ENCODE measurements at places on chromosomes 3 and 15.
A peak's percentile ranks its signal among the peaks of the same experiment; 100 is the strongest.

GRCh38 chr3:135908225-135908624 lies 57.3 kb upstream of the PPP2R3A start:
- no peak for DNase-seq

DNA sequence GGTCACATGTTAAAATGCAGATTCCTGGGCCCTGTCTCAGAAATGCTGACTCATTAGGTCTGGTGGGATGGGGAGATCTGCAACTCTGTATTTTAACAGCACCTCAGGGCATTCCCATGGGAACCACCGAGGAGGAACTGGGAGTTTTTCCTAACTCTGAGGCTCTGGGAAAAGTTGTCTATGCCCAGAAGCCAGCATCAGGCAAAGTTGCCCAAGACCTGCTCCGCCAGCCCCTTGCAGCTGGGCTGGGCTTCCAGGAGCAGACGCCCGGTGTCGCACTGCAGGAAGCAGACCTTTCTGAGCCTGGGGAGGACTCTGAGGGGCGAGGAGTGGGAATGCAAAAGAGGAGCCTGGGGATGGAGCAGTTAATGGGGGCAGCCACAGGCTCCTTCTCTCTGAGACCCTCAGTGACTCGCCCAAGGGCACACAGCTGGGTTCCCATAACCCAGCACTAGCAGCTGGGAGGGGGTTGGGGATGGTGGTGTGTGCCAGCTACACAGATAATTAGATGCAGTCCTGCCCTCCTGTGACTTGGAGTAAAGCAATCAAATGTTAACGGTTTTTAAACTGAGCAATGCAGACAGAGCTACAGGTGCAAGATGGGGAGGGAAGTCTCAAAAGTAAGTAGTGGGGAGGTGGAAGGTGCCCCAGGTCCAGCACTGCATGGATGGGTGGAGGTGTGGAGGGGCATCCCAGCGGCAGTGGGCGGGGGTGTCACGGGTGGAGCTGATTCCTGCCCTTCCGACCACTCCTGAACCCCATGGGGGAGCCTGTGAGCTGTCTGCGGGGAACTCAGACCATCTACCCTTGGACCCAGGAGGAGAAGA lies 100.4 kb downstream of the LSM3 start:
- no peak for DNase-seq

- no peak for DNase-seq
Measured at GRCh38 chr3:48135552-48136495, 52.4 kb downstream of the CDC25A start.

DNA sequence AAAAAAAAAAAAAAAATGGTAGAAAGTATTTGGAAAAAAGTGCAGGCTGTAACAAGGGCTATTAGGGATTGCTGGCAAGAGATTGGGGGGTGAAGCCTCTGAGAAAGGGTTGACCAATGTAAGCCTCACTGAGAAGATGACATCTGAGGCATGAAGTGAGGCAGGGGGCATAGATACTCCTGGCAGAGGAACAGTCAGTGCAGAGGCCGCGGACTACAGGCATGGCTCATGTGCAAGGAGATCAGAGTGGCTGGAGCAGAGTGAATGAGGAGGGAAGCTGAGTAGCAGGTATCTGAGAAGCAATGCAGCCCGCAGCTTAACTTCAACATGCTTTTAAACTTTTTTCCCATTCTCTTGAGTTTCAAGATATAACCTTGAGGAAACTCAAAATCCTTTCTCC lies 5.4 kb downstream of the FBXL22 start:
- DNase-seq = no peak

DNA sequence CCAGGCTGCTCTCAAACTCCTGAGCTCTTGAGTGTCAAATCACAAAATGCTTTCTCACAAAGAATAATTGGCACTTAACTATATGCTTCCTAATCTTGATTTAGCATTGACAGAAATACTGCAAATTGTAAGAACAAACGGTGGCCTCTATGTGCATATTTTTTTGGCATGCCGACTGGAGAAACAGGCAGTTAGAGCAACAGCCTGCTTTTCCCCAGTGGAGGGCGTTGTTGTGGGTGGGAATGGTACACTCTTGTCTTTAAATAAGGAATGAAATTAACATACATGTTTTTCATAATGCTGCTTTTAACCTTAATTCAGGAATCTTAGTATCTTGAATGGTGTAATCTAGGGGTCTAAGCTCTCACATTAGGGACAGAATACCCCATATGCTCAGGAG lies 31.1 kb upstream of the SV2B start:
- DNase-seq = no peak

DNA sequence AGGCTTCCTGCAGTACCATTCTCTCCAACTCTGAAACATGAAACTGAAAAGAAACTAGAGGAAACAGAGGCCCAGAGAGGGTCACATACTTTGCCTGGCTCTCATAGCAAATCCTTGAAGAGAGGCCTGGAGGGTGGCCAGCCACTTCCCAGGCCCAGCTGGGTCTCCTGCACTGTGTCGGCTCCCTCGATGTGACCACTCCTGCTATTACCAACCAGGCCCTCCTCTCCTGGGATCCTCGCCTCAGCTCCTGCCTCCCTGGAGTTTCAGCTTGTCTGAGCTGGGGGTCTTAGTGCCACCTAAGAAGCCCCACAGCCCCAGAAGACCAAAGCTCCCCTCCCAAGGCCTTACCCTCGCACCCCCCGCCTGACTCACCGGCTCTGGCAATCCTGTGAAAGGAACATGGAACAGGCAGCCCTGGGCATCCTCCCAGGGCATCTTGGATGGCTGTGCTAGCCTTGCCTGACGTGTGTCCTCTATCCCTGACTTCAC lies 4.6 kb downstream of the LOXL1 start:
- no peak for DNase-seq

GRCh38 chr3:106130384-106131198 lies 261.8 kb upstream of the CBLB start:
- no peak for DNase-seq

DNA sequence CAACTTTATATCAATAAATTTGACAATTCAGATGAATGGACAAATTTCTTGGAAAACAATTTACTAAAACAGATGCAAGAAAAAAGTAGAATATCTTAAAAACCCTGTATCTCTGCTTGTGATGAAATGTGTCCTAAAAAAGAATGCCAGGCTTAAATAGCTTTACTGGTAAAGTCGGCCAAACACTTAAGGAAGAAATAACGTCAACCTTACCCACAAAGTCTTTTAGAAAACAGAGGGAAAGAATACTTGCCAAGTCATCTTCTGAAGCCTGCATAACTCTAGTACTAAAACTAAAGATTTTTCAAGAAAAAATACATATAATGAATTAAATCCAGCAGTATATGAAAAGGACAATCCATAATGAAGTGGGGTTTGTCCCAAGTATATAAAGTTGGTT lies 111.1 kb downstream of the RASA2 start:
- DNase-seq = no peak

GRCh38 chr15:40985541-40986330 lies 32.5 kb downstream of the CHAC1 start:
- no peak for DNase-seq

GRCh38 chr15:48466820-48467219 lies 135.6 kb downstream of the DUT start:
- DNase-seq = no peak

DNA sequence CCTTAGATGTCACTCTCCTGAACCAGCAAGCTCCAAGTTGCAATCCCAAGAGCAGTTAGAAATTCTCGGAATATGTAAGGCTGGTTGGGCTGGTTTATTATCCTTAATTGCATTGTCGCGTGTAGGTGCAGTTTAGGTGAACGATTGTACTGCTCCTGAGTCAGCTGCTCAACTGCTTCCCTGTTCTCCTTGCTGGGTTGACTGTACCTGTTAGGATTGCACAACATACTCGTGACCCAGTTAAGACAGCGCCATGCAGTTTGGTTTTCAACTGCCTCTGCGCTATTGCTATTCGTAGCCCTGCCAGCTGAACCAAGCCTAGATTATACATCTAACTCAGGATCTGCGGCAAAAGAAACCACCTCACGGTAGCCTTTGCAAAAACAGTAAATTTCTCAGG lies 41.0 kb downstream of the BCL2L10 start:
- DNase-seq = no peak

GRCh38 chr3:169165196-169166158 lies 498.0 kb downstream of the MECOM start:
- DNase-seq = no peak

- no peak for DNase-seq
Measured at GRCh38 chr3:8027954-8028353, 473.7 kb upstream of the LMCD1 start.

GRCh38 chr3:173402656-173403055 lies 5.1 kb downstream of the NLGN1 start:
- DNase-seq = no peak

GRCh38 chr3:57779666-57780065 lies 23.6 kb downstream of the SLMAP start:
- DNase-seq = no peak

DNA sequence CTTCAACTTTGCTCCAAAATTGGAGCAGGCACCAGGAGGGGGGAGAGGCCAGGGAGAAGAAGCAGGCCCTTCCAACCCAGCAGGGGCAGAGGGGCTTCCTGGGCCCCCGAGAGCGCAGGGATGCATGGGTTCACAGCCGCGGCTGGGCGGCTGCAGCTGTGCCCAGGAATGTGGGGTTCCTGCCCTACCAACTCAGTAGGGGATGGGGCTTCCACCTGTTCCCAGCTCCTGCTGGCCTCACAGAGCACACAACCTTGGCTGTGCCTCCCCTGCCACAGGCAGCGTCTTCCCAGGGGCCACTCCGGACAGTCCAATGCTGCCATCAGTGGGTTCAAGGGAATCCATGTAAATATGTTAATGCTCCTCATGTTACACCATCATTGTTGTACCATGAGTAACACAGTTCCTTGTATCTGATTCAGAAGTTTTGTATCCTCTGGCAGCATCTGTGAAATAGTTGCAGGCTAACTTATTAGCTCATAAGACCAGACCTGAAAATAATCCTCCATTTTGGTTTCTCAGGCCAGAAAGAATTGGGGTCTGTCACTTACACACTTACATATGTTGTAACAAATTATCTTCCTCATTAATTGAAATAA lies 12.1 kb upstream of the SIAH2 start:
- no peak for DNase-seq

GRCh38 chr3:146638718-146639117 lies 33.6 kb upstream of the PLSCR5 start:
- no peak for DNase-seq

DNA sequence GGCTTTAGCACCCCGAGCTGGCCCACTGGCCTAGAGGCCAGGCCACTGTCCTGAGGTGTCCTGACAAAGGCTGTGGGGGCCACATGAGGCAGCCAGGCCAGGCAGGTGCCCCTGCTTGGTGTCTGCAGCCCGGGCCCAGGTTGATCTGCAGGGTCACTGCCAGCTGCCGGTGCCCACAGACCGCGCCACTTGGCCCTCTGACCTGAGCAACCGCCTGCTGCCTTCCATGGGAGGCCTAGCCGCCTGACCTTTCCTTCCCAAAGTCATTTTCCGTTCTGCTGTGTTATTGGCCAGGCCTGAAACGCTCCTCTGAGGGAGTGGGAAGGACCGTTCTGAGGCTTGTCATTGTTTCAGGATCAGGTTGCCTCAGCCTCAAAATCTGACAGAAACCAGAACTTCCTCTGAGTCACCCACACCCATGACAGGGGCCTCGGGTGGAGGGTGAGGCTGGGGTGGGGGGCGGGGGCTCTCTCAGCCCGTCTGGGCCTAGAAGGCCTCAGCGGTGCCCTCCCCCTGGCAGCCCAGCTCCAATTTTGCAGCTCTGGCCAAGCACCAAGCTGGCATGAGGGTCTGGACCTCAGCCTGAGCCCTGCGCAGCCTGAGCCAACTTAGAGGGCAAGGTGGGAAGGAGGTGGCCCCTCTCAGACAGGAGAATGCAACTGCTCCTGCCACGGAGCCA lies 140.7 kb upstream of the MEF2A start:
- DNase-seq = peak; percentile 57

DNA sequence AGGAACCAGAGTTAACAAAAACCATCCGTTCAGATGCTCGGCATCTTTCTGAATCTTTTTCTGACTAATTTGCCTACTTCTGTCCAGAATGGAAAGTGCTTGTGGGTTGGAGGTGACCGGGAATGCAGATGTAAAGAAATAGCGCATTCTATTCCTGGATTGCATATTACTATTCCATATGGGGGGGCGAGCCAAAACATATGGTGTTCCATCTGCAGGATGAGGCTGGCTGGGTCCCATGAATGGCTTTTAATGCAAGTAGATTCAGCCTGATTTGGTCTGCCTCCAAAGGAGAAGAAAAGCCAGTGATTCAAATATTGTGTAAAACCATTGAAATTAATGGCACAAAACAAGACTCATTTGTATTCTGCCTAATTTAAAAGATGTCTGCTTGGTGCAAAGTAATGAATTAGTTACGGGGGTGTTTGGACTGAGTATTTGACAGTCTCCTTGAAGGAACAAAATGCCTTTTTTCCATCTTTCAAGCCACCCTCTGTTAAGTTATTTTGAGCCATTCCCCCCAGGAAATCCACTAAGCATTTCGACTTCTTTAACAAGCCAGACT lies 99.0 kb downstream of the ST8SIA2 start:
- no peak for DNase-seq

GRCh38 chr3:155869691-155870090 lies 759 bp upstream of the GMPS start:
- no peak for DNase-seq

DNA sequence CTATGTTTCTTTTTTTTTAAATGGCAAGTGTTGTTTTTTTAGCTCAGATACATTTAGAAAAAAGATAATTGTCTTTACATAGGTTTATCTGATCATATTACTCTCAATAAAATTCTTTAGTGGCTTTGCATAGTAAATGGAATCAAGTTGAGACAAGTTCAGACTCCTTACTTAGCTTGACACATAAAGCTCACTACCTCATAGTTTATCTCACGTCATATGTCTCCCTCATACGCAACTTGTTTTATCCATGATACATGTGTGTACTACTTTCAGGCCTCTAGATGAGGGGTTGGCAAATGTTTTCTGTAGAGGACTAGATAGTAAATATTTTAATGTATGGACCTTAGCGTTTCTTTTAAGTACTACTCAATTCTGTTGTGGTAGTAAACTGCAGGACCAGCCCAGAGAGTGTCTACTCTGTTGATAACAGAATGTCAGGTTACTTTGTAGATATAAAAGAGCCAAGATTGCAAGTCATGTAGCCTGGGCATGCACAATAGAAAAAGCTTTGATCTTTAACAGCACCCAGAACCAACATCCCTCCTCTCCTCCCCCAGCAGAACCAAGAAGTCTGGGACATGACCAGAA lies 28.2 kb upstream of the MGA start:
- DNase-seq = no peak

DNA sequence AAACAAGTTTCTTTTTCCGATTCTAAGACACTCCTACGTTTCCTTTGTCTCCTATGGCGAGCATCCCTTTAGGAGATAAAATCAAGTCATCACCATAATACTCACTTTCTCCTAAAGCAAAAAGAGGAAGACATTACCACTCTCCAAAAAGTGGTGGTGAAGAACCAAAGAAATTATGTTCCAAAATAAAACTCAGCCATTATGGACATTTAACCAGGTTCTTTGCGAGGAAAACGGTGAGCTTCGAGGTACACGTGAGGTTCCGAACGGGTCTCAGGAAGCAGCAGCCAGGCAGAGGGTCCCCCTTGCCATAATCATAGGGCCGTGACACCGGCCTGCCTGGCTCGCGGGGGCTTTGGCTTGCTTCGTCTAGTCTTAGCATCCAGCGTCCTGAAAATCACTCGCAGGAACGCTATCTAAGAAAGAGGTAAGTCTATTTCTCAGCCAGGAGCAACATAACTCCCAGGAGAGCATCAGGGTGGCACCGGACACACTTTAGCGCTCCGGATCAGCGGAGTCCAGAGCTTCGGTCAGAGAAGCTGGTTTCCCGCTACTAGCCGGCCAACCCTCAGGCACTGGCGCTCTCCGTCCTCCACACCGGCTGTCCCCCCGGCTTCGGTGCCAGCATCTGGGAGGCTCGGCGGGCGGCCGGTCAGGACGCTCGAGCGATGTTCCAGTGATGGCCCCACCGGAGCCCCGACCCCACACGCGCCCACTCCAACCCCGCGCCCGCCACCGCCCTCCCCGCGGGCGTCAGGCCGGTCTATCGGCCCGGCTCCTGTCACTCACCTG lies 581 bp downstream of the IP6K1 start:
- DNase-seq = peak; percentile 33
